ENCODE measurements at places on chromosomes 1 and 21. TPM values are rescaled to one million over a fixed set of nuclear protein-coding genes. Genes with fewer than 3 reads are reported as not detected.

DNA sequence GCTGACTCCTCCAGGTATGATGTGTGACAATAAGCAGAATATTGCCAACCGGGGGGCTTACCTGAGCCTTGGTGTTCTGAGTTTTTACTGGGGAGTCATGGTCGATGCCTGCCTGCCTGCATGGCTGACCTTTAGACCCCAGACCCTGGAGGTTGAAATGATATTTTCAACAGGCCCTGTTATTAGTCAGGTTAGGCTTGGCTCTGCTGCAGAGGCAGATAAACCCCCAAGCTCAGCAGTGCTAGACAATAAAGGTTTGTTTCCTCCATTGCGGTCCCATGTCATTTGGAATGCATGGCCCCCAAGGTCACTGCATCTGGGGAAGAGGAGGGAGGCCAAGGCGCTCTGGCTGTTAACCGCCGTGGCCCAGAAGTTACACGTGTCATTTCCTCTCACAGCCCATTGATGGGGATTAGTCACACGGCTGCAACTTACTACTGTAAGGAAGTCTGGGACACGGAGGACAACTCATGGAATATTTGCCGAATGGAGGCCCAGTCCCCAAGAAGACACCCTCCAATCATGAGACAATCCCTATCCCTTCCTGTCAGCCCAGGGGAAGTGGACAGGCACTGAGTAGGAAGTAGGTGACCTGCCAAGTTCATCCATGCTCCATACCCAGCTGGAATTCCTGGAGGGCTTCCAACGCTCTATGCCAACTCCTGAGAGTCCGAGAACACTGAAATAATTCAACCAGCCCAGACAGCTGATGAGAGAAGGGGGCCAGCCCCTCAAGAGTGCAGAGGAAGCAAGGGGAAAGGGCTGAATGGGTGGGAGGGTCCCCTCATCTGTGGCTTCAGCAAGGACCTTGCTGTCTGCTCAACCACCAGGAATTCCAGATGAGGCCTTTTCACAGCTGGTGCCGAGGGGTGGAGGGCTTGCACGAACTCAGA is 97.3 kb downstream of the TAS1R2 start:
- DNase-seq, result no peak
- no peaks in the 10 kb centered on the region for H3K4me1 ChIP-seq
- H3K27me3 ChIP-seq, result peaks cover 16% of the 10 kb centered on the region
- H3K36me3 ChIP-seq, result no peaks in the 10 kb centered on the region

DNA sequence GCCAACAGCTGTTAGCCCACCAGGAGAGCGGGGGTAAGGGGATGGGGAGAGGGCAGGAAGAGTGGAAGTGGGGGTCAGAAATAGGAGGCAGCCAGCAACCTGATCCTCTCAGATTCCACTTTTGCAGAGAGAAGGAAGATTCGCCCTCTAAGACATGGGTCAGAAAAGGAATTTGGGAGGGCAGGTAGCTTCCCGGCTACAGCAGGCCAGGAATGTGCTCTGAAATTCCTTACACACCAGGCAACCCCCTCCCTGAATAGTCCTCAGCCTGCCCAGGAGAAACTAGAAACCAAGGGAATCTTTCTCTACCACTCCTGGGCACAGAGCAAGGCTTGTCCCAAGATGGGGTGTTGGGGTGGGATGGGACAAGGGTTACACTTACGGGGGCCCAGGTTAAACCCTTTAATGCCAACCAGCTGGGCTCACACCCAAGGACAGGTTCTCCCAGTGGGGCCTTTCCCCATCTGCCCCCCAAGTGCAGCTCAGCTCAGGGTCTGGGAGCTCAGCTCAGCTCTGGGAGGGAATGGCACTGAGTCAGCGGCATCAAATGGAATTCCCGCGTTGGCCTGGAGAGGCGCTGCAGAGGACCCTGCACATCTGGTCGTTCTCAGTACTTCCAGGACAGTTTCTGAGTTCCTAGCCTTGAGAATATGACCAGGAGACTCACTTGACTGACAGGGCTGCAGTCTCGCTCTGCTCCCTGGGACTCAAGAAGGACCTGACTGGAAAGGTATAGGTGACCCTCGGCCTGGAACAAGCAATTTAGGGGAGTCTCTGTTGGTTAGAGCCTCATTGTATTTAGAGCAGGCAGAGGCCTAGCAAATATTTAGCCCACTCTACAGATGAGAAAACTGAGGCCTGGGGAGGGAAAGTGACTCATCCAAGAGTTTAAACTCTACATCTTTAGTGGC is 761 bp downstream of the TNNT2 start:
- peaks cover 7% of the 10 kb centered on the region for H3K27me3 ChIP-seq
- no peak overlapping the region for H3K4me3 ChIP-seq
- DNase-seq, result no peak
- no peaks in the 10 kb centered on the region for H3K4me1 ChIP-seq
- no peaks in the 10 kb centered on the region for H3K36me3 ChIP-seq

SPATA46 gene
- not detected for total RNA-seq

LRRC38 gene
- not detected for total RNA-seq

CTNNBIP1 gene
- 7.5 TPM for total RNA-seq
